ENCODE measurements at places on chromosomes 4 and X. TPM values are rescaled to one million over a fixed set of nuclear protein-coding genes. Genes with fewer than 3 reads are reported as not detected.

DNA sequence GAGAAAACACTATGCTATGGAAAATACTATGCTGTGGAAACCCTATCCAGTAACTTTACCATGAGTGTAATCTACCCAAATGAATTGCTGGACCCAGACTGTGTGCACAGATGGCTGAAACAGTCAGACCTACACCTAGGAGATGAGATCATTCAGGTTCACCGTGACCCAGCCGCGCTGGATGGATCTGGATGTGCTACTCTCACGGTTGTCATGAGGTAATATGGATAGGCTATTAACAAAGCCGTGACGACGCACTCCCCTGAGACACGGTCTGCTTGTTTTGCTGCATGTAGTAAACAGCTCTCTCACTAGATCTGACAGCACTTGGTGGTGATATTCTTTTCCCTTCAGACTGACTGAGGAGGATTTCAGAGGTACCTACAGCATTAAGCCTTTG, 832.5 kb upstream of the GRID2 start:
- no peak for DNase-seq

- no peak for DNase-seq
Observed at GRCh38 chr4:114025176-114025777, 45.8 kb upstream of the ARSJ start.

FBXW7 gene
- 74.9 TPM for total RNA-seq

- peak; percentile 35 for DNase-seq
Observed at GRCh38 chr4:94701631-94702300, 56.0 kb upstream of the BMPR1B start.

GRCh38 chr4:25330335-25330734, 17.8 kb downstream of the ZCCHC4 start:
- DNase-seq = no peak
